ENCODE measurements at places on chromosomes 4 and X.

GRCh38 chr4:26001816-26002215 lies 87.8 kb downstream of the SMIM20 start:
- DNase-seq, result no peak

- no peak for DNase-seq
Measured at GRCh38 chr4:17811078-17811603, 362 bp downstream of the NCAPG start.

GRCh38 chr4:59818656-59819055 lies 1381.5 kb upstream of the ADGRL3 start:
- no peak for DNase-seq

DNA sequence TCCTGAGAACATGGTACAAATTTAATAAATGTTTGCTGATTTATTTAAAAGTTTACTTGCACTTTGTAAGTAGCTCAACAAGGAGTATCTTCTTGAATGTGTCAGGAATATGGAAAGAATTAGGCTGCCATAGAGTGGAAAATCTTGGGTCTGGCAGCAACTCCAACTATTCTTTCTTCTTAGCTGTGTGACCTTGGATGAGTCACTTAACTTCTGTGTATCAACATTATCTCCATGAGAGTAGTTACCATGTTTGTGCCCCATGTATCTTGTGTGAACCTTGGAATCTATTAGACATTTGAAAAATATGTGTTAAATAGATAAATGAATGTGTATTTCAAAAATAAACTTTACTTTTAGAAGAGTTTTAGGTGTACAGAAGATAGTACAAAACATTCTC lies 348.8 kb downstream of the GBA3 start:
- DNase-seq, result no peak

GRCh38 chrX:7316280-7316679 lies 168.3 kb upstream of the PUDP start:
- no peak for DNase-seq
